Right ventricle myocardium inferior (tissue), 1 donor: ENCODE measurements at places on chromosomes 5 and 9.
A peak's percentile ranks its signal among the peaks of the same experiment; 100 is the strongest.

DNA sequence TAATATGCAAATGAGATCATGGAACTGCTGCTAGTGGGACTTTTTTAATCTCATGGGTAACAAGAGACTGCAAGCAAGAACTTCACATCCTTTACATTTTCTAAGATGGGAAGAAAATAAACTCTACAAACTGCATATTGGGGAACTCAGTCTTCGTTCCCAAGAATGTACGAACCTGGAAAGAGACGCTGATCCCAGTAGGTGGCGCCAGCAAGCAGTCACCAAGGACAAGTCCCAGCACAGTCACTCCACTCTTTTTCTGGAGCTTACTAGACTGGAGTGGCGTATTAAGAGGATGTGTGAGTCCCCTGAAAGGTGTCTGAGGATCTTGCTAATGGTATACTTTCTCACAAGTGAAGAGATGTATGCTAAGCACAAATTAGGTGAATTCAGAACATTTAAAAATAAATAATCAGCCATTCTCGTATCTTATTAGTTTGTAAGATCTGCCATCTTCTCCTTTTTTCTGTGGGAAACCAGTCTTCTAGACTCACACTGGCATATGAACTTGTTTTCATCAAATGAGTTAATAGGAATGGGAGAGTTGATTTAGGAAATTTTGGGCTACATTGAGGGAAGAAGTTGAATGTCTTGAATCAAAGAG is 16.0 kb upstream of the PUM3 start:
- DNase-seq: no peak

DNA sequence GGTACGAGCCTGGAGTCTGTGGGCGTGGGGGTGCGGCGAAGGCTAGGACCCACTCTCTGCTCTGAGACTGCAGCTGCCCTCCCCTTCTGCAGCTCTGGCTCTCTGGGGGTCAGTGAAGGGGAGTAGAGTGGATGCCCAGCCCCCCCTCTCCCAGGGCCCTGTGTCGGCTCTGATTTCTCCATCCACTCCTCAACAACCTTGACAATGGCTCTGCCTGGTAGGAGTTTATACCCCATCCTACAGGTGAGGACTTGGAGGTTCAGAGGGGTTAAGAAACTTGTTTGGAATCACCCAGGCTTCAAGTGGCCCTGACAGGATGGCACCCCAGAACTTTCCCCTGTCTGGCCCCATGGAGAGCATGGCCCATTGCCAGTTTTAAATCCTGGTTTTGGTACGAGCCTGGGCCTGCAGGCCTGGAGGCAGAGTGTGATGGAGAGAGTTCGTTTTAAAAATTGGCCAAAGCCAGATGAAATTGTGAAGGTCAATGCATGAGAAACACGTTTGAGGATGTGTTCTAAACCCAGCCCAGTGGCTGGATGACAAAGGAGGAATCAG is 22.3 kb downstream of the NCS1 start:
- DNase-seq: no peak

- no peak for DNase-seq
Observed at GRCh38 chr5:72294473-72294872, 25.6 kb downstream of the MRPS27 start.

- DNase-seq: no peak
Observed at GRCh38 chr9:108445431-108446071, 410.2 kb downstream of the ACTL7B start.

DNA sequence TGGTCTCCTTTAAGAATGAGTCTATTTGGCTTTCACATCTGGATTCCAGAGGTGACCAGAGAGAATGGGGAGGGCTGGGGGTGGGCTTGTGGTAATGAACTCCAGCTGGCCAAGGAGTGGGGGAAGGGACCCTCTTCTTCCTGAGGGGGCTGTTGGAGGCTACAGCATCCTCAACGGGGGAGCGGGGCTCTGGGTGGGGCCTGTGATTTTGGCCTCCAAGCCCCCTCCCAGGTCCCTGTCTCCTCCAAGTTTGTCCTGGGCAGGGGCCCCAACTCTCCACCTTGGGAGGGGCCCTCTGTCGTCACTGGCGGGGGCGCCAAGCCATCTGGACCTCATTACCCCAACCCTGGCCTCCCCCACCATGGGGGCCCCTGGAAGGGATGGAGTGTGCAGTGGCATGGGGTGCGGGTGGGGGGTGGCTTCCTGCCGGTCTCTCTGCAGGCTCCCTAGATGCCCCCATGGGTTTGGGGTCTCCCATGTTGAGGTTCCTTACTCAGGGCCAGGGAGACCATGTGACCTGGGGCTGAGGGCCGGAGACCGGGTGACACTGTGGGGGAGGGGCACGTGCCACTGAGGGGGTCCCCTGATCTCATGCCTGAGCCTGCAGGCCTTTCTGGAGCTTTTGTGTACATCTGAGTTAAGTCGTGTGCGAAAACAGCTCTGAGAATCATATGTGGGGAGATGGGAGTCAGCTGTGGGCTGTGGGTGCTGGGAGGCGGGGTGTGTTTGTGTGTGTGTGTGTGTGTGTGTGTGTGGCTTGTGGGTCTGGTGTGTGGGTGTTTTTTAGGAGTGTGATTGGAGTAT is 32.4 kb downstream of the GOLGA2 start:
- peak; percentile 78 for DNase-seq

DNA sequence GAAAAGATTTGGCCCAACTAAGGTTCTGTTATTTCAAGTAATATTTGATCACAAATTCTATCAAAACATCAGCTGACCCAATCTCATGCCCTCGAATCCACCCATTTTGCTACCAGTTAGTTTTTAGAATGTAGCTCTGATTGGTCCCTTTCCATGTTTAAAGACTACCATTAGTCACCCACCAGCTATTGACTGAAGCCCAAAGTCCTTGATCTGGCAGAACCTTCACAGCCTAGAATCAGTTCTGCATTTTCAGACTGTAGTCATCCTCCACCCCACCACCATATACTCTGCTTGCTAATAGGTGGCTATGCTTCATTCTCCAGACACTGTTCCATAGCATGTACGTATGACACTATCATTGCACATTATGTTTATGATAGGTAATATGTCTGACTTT is 182.2 kb upstream of the TARS1 start:
- no peak for DNase-seq

DNA sequence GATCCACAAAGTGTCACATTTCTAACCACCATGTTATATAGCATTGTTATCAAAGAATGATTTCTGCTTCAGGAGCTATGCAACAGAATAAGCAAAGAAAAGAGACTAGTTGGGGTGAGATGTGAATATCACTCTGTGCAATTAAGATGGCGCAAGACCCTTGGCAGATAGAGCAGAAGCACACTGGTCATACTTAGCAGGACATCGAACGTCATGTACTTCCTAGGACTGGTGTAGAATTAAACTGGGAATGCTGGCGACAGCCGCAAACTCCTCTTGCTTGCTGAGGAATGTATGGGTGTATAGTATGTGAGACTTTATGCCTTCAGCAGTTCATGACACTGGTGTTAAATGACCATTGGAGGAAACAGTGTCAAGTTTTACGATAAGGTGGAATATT is 207.0 kb downstream of the LRRC70 start:
- no peak for DNase-seq

DNA sequence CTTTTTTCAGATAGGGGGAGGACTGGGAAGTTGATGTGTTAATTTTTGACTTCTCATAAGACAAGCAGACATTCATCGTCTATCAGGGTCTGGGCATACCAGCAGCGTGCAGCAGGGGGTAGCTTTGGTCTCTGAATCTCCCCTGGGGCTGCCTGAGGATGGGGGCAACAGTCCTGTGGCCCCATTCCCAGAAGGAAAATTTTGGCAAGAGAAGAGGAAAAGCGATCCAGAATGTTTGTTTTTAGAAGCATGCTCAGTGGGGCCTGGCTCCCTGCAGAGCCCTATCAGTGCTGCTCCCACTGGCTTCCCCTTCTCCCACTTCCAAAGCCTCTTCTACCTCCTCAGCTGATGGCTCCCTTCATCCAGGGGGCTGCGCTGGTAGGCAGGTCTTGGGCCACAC is 194.8 kb upstream of the IL12B start:
- no peak for DNase-seq

DNA sequence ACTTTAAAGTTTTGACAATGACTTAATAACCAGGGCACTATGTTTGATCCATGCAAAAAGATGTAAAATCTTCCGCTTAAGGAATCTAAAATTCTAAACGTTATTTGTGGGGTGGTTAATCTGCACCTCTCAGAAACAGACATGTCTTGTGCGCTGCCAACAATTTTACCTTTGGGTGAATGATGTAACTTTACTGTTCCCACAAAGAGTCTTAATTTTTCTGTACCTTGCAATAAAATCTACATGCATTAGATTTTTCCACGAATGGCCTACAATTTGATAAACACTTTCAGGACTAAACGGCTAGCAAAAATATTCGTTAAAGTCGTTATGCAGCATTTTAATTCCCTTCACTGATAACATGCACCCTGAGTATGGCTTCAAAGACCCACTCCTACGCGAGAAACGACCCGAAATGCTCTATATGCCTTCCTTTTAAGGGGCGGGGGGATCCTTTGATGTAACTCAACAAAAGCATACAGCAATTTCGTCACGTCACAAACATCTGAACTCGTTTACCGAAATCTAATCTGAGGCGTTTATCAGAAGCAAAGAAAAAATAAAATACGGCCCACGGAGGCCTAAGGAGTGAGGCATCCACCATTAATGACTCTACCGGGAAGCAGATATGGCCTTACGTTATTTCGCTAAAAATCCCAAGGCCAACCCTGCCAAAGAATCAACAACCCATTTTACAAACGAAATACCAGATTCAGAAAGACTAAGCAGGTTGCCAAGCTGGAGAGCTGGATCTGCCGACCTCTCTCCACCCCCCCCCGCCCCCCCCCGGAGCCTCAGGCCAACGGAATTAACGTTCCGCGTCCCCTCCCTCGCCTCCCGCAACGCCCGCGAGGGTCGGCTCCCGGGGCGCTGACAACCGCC is 621 bp downstream of the AK6 start:
- no peak for DNase-seq

- no peak for DNase-seq
Observed at GRCh38 chr5:74316064-74316603, 324.4 kb downstream of the ENC1 start.

DNA sequence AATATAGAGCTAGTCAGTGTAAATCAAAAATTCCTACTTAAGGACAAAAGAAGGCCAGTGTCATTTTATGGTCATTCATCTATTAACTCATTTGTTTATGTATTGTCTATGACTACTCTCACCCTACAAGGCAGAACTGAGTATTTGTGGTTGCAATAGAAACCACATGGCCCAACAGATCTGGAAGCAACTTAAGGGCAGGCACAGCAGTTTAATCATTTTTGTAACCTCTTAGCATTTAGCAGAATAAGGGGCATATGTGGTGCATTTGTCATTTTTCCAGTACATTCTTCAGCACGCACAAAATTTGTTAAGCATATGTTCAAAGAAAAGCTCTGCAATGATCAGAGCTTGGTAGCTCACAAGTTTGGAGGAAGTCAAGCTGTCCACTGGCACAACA is 1.1 kb downstream of the FKBP15 start:
- no peak for DNase-seq

- DNase-seq: no peak
Observed at GRCh38 chr5:175219366-175219765, 224.6 kb downstream of the DRD1 start.

DNA sequence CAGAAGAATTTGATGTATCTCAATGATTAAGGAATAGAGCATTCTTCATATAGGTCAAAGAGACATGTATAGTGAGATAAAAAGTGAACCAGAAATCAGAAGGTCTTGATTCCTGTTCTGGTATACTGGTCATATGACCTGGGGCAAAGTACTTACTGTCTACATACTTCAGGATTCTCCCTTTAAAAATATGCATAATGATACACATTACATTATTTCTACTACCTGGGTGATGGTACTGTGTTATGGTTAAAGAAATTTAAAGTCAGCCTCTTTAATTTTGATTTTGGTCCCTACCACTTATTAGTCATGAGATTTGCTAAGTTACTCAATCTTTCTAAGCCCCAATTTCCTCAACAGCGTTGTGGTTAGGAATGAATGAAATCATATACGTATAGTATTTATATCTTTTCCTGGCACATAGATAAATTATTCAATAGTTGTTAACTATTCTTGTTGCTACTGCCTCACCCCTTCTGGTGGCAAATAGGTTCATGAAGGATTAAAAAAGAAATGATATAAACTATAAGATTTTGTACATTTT is 984.1 kb downstream of the TLE4 start:
- DNase-seq: no peak

GRCh38 chr5:132456987-132457361 is 33.6 kb downstream of the IRF1 start:
- no peak for DNase-seq

- DNase-seq: no peak
Observed at GRCh38 chr9:63859475-63860215, 1425.4 kb downstream of the FOXD4L5 start.

DNA sequence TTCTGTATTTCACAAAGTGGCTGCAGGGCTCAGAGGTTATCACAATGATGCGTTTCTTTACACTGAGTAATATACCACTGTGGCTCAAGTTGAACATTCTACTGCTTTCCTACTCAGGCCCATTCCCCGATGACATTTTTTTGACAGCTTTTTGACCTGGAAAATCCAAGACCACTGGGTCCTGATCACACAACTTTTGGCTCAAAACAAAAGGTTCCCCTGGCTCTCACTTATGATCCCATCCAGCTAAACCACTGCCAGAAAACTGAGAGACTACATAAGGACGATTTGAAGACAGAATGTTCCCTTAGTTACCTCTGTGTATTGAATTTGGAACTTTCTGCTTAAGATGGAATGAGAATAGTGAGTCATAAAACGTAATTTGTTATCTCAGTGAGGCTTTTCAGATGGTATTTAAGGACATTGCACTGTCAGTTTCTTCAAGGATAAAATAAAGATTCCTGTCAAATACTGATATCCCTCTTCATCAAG is 78.0 kb upstream of the FBXL7 start:
- DNase-seq: no peak

- no peak for DNase-seq
Observed at GRCh38 chr5:7673658-7674057, 177.3 kb downstream of the CFAP90 start.

GRCh38 chr5:10631316-10631996 is 67.6 kb downstream of the ANKRD33B start:
- no peak for DNase-seq

- no peak for DNase-seq
Observed at GRCh38 chr9:37693260-37693659, 42.5 kb downstream of the FRMPD1 start.

GRCh38 chr5:112161392-112161748 is 257.7 kb downstream of the EPB41L4A start:
- no peak for DNase-seq

DNA sequence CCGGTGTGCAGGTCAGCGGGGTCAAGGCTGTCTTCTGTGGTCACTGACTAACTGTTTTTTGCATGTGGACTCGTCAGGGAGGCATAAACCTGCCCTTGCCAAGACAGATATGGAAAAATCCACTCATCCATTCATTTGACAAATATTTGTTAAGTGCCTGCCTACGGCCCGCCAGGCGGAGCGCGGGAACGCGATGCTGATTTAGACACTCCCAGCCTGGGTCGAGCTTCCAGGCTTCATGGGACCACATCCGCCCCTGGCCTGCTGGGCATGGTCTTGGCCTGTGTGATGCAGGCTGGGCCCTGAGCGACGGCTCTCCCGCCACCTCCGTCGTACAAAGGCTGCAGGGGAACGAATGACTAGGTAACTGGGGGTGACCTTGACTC is 18.1 kb downstream of the MYMK start:
- peak; percentile 86 for DNase-seq
